ENCODE measurements at places on chromosomes 16 and 17. TPM values are rescaled to one million over a fixed set of nuclear protein-coding genes. Genes with fewer than 3 reads are reported as not detected.

DNA sequence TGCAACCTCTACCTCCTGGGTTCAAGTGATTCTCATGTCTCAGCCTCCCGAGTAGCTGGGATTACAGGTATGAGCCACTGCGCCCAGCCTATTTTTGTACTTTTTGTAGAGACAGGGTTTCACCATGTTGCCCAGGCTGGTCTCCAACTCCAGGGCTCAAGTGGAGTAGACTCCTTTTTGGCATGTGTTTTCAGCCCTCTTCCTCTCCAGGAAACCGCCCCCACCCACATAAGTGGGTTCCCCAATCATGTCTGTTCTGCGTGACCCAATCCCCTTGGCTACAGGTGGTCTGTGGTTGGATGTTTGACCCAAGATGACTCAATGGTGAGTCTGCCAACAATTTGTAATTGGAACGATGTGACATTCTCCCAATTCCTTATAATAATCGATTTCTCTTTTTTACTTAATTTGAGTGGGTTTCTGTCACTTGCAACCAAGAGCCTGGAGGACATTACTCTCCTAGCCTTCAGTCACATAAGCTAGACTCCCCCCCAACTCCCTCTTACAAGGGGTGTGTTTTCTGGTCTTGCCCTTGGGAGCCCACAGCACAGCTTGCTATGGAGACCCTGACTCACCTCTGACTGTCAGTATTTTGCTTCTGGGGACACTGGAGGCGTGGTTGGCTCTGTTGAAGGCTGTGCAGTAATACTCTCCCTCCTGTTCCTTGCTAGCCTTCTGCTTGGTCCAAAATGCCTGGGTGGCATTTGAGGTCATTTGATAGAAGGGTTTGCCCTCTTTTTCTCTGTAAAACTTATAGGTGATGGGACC is 34.9 kb downstream of the PECAM1 start:
- H3K4me1 ChIP-seq, result peaks cover 34% of the 10 kb centered on the region
- H3K27me3 ChIP-seq, result peaks cover 3% of the 10 kb centered on the region
- peak overlapping the region; percentile 63 for H3K27ac ChIP-seq
- no peak overlapping the region for H3K4me3 ChIP-seq
- peak; percentile 89 for DNase-seq

Gene G6PC1
- total RNA-seq, result not detected

GRCh38 chr16:1781758-1782407 is 488 bp downstream of the SPSB3 start:
- H3K4me3 ChIP-seq, result peak overlapping the region; percentile 75
- H3K4me1 ChIP-seq, result peaks cover 12% of the 10 kb centered on the region
- no peaks in the 10 kb centered on the region for H3K27me3 ChIP-seq
- H3K27ac ChIP-seq, result peak overlapping the region; percentile 45

- no peak overlapping the region for H3K4me3 ChIP-seq
- DNase-seq, result no peak
- peaks cover 7% of the 10 kb centered on the region for H3K4me1 ChIP-seq
- no peaks in the 10 kb centered on the region for H3K36me3 ChIP-seq
- peaks cover 50% of the 10 kb centered on the region for H3K27me3 ChIP-seq
- H3K27ac ChIP-seq, result no peak overlapping the region
These were observed 4.1 kb downstream of the FOXJ1 start for GRCh38 chr17:76137001-76137350.

DNA sequence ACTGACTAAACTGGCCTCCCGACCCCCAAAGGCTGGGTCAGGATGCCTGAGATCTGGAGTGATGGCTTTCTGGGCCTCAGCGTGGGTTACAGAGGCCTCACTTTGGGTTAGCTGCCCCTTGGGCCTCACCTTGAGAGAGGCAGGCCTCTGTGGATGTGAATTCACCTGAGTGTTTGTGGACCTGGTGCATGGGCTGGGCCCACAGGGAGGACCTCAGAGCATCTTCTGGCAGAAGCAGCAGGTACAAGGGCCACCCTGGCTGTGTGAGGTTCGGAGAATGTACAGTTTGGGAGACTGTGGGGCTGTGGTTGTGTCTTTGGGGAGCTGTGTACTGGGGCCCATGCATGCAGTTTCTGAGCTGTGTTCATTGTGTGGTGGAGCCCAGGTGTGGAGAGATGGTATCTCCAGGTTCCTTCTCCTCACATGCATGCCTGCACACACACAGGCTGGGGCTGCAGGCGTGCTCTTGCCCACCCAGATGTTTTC is 18.3 kb downstream of the RARA start:
- H3K4me3 ChIP-seq, result no peak overlapping the region
- no peak overlapping the region for H3K27ac ChIP-seq
- no peaks in the 10 kb centered on the region for H3K27me3 ChIP-seq
- H3K4me1 ChIP-seq, result peaks cover 41% of the 10 kb centered on the region
- no peak for DNase-seq
- no peaks in the 10 kb centered on the region for H3K36me3 ChIP-seq

- no peak overlapping the region for H3K4me3 ChIP-seq
- no peak overlapping the region for H3K27ac ChIP-seq
- no peaks in the 10 kb centered on the region for H3K27me3 ChIP-seq
- no peaks in the 10 kb centered on the region for H3K4me1 ChIP-seq
- DNase-seq, result no peak
- H3K36me3 ChIP-seq, result peaks cover 6% of the 10 kb centered on the region
These were observed 37.1 kb downstream of the NUP93 start for GRCh38 chr16:56767024-56767423.
